ENCODE measurements at places on chromosomes 2 and 18.

GRCh38 chr2:241002275-241003046 is 4.0 kb downstream of the SNED1 start:
- DNase-seq = no peak

DNA sequence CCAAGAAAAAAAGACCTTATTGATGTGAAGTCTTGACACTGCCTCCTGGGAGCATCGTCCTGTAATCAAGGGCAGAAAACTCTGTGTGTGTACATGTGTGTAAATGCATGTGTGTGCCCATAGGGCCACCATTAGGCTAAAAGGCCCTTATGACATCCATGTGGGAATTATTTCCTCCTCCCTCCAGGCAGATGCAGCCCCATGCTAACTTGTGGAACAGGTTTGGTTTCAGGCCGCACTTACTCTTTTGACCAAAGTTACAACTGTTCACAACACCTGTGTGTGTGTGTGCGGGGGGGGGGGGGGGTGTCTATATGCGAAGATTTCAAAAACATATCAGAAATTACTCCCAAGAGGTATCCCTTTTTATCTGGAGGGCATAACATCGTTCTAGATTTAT is 87.4 kb upstream of the SLC14A2 start:
- DNase-seq = no peak

- no peak for DNase-seq
These were observed 360.3 kb downstream of the IRS1 start for GRCh38 chr2:226439337-226439736.

GRCh38 chr2:17317439-17317976 is 200.7 kb downstream of the RAD51AP2 start:
- no peak for DNase-seq

Measured in activated T-cell treated with anti-CD3 and anti-CD28 coated beads for 1 hour (primary cell).